ENCODE measurements at places on chromosomes 1 and 21.

- no peak for DNase-seq
Measured at GRCh38 chr21:29080454-29080941, 7.0 kb upstream of the CCT8 start.

- no peak for DNase-seq
Measured at GRCh38 chr1:228272831-228273571, 65.2 kb downstream of the OBSCN start.

GRCh38 chr21:26227130-26227529 is 56.6 kb upstream of the APP start:
- DNase-seq = no peak

- no peak for DNase-seq
Measured at GRCh38 chr1:8674481-8674880, 143.0 kb downstream of the RERE start.

GRCh38 chr1:224380003-224380402 is 23.3 kb downstream of the CNIH4 start:
- DNase-seq = peak; percentile 50

GRCh38 chr1:233707880-233708815 is 94.2 kb downstream of the KCNK1 start:
- DNase-seq = no peak

GRCh38 chr1:31483012-31483946 is 70.3 kb downstream of the SERINC2 start:
- DNase-seq = no peak

DNA sequence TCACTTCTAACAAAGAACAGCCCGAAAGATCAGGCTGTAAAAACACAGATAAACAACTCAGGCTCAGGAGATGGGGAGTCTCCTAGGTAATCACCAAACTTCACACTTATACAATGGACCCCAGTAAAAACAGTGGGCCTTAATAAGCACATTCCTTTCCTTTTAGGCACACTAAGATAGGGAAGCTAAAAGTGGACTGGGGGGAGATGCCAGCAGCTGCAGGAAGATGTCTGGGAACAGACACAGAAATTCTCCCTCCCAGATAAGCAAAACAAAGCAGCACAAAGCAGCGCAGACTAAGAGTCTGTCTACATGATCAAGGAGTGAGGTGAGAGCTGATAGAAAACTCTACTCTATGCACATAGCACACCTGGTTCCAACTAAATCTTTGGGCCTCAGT is 29.0 kb upstream of the CTBS start:
- DNase-seq = no peak

DNA sequence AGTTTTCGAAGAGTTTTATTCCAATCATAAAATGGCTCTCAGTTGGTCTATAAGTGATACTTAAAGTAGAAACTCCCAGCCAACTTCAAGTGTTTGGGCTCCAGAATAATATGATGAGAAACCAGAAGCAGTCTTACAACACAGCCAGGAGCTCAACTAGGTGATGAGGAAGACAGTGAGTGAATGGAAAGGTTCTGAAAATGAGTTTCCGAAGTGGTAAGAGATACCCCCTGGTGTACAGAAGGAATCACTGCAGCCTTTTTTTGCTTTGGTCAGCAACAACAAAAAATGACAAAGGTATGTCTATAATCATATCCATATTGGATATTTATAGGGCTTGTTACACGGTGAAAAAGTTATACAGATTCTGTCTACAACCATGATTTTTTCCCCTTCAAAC is 16.5 kb downstream of the KRTAP19-1 start:
- no peak for DNase-seq

DNA sequence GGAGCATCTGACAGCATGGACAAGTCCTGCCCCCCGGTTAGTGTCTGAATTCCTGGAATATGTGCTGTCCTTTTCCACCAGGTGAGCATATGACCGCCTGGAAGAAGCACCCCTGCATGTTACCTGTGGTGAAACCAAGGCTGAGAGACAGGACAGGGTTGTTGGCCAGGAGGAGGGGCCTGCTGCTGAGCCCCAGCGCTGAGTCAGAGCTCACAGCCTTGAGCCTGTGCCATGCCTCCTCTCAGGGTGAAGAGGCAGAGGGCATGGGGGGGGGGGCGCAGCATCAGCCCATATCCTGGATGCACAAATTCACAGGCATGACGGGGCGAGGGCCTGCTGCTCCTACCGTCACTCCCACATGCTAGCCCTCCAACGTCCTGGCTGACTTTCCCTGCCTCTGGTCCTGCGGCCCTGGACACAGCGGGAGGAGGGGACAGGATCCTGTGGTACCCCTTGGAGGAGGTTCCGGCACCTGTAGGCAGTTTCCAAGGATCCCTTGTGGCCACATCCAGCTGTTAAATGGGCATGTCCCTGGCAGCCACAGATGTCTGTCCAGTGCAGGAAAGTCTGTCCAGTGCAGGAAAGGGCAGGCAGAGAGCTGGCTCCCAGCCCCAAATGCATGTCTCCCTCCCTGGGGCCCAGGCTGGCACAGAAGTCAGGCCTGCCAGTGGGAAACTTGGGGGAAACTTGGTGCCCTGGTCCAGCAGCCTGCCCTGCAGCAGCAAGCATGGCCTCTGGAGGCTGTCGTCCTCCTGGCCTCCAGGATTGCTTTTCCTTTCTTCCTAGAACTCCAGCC is 23.9 kb downstream of the TTC34 start:
- no peak for DNase-seq

- no peak for DNase-seq
Measured at GRCh38 chr1:226983247-226983991, 43.3 kb downstream of the COQ8A start.

GRCh38 chr1:178282949-178283367 is 189.1 kb downstream of the RASAL2 start:
- no peak for DNase-seq

DNA sequence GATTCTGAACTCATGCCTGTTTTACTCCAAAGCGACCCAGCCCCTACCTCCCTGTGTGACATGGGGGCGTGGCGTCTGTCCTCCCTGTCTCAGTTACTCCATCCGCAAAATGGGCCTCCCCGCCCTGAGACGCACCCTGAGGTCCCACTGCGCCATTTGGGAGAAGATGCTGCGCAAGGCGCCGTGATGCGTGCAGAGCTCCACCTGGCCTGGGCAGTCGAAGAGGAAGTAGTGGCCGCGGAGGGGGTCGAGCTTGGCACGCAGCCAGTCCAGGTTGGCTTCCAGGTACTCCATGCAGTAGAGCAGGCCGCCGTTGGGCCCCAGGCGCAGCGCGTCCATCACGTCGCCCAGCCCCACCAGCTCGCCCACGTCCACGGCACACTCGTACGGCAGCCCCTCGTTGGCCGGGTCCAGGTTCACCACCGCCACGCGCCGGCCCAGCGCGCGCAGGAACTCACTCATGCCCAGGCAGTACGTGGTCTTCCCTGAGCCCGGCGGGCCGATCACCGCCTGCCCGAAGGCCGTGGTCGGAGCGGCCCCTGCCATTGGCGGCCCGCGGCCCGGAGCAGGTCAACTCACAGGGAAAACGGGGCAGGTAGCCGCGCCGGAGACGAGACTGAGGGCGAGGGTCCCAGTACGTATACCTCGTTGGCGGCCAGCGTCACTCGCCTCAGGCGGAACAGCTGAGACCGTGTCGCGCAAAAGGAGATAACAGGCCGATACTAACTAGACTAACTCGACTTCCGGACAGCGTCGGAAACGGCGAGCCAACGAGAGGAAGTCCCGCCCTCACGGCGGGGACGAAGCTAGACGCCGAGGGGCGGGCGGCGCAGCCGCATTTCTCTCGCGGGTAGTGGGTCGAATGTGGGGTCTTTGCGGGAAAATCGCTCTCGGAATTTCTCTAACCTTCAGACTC is at the start of gene GPN2:
TSS of gene GPN2 (minus strand) at position 733 of the 916 bp plus-strand sequence. CDS start at position 546, 187 bp downstream.
- DNase-seq = peak; percentile 83

- no peak for DNase-seq
Measured at GRCh38 chr1:169495046-169495775, 9.5 kb upstream of the SLC19A2 start.

DNA sequence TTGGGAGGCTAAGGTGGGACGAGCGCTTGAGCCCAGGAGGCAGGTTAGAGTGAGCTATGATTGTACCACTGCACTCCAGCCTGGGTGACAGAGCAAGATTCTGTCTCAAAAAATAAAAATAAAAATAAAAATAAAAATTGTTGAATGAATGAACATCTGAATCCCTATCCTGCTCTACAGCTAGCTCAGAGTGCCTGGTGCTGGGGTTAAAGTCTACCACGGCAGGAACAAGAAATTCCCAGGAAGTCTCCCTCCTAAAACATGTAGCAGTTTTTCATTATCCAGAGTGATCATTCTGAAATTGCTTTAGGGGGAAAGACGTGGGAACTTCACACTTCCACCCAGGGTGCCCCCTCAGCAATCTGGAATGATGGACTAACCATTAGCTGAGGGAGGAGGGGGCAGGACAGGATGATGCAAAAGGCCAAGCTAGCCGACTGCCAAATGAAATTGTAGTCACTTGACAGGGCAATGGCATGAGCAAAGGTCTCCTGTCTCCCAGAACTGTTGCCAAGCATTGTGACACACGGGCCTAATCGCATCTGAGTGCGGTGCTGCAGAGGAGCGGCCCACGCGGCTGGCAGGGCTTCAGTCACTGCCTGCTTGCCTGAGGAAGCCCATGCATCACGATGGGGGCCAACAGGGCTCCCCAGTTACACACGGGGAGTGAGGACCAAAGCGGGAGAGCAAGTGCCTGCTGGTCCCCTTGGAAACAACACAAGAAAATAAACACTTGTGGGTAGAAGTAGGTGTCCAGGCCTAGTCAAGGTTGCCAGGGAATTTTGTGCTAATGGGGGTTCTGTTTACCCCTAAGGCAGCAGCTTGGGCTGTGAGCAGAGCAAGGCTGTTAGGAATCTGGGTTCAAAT is 85.7 kb downstream of the NENF start:
- no peak for DNase-seq

GRCh38 chr1:165893507-165893906 is 66.1 kb downstream of the UCK2 start:
- no peak for DNase-seq

- DNase-seq = no peak
Measured at GRCh38 chr1:150909585-150910180, 16.5 kb upstream of the SETDB1 start.

DNA sequence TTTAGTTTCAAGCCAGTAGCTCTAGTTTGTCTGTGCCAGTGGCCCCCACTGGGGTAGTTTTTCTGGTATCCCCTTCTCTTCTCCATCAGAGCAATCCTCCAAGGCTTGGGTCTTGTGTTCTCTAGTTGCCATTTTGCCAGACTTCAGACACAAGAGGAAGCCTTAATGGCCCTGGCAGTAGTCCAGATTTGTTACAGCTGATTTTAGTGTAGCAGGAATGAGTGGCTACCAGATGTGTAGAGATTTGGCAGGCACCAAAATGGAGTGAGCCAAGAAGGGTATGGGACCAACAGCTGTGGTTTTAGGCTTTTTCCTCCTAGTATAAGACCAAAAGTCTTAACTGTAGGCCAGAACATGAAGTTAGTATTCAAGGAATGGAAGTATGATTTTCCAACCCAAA is 56.8 kb downstream of the ACP6 start:
- DNase-seq = no peak

- DNase-seq = no peak
Measured at GRCh38 chr1:215256936-215257679, 174.6 kb downstream of the KCNK2 start.

DNA sequence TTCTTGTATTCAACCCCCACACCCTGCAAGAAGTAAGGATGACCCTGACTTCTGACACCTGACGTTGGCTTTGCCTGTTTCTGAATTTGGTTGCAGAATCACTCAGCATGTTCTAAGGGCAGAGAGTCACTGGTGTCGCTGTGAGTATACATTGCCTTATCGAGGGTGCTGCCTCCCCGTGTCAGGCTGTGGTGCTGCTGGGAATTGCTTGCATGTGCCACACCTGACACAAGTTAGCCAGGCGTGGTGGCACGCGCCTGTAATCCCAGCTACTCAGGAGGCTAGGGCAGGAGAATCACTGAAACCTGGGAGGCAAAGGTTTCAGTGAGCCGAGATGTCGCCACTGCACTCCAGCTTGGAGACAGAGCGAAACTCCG is 45.9 kb downstream of the WDR4 start:
- DNase-seq = peak; percentile 62

DNA sequence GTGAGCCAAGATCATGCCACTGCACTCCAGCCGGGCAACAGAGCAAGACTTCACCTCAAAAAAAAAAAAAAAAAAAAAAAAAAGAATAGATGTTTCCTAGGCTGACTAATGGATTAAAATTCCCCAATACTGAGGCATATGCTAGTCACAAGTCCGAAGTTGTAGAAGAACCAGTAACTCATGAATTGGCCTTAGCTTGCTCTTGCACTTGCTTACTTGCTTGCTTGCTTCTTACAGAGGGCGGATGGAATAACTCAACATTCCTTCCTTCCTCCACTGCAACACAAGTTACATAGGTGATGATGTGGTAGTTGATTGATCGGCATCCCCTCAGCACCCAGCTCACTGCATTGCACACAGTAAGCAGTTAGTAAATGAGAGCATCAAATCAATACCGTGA is 2.8 kb upstream of the TARS2 start:
- no peak for DNase-seq

- DNase-seq = no peak
Measured at GRCh38 chr1:206704226-206704625, 19.5 kb downstream of the MAPKAPK2 start.

DNA sequence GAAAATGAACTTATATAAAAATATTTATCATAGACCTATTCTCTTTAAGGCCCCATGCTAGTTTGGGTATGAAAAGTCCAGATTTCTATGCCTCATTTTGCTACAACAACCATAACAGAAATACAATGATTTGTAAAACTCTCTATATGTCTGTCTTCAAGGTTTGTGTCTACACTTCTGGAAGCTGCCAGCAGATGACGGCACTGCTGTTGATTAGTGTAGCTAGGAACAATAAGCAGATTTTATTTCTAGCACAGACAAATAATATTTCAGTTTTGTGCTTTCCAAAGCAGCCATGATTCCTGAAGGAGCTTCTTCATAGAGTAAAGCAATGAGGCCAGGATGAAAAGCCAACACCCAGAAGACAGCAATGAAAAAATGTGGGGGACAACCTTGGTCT is 779.6 kb upstream of the ADGRL2 start:
- no peak for DNase-seq

DNA sequence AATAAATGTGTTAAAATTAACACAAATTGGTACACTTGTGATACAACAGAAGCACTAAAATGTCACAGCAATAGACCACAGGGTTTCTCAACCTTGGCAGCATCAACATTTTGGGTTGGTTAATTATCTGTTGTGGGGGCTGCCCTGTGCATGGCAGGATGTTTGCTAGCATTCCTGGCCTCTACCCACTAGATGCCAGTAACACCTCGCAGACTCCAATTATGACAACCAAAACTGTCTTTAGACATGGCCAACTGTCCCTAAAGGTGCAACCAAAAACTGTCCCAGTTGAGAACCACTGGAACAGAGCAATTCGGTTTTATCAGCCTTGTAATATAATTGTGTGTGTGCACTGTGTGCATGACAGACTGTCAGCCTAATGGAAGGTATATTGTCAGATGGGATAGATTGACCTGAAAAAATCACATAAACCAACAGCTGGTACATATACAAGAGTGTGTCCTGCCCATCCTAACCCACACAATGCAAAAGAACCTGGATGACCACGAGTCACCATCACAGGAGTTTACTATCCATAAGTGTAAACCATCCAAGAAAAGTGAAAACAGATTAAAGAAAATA is 13.5 kb upstream of the ERG start:
- DNase-seq = no peak
